ENCODE measurements at places on chromosomes 6 and 20. TPM values are rescaled to one million over a fixed set of nuclear protein-coding genes. Genes with fewer than 3 reads are reported as not detected.

DNA sequence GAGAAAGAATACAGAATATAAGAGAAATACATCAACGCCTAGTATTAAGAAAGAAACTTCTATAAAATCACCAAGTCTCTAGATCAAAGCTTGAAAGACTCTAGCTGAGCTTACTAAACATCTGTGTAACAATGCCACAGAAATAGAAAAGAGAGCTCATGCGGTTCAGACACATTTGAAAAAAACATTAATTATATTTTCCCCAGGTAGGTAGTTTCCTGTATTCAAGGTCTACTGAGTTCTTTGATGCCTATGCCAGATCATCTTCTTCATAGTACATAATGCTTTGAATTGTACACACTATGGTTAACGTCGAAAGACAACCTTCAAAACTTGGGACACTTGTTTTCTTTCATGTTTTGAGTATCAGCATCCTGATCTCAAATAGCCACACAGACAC, 11.3 kb downstream of the MOXD1 start:
- no peak for DNase-seq

GRCh38 chr6:33824461-33825154, 20.8 kb upstream of the MLN start:
- DNase-seq: peak; percentile 62

DNA sequence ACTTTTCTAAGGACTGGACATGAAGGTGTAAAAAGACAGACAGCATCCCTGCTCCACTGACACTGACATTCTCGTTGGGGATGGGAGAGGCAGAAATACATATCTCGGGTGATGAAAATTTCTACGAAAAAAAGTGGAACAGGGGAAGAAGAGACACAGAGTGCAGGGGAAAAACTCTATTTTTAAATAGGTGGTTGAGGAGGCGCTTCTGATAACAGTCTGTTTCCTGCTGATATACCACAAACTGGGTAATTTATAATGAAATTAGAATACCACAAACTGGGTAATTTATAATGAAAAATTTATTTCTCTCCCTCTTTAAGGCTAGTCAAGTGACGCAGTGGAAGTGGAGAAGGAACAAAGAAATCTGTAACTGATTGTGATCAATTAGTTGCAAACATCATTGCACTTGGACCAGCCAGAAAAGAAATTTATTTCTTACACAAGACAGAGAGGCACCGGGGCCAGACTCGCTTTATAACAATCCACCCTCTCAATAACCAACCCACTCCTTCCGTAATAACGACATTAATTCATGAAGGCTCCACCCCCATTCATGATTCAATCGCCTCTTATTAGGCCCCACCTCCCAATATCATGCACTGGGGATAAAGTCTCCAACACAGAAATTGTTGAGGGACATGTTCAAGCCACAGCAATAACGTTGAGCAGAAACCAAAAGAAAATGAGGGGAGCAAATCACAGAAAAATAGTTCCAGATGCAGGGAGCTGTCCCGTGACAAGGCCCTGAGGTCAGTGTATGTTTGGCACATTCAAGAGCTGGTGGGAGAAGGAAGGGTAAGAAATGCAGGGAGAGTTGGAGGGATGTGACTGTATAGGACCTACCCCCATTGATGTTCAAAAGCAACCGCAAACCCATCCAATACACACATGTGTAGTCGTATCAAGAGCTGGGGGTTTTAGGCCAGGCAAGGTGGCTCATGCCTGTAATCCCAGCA, 6.6 kb upstream of the SRSF6 start:
- no peak for DNase-seq

GRCh38 chr20:25529295-25529951, 55.9 kb downstream of the NINL start:
- DNase-seq: no peak

BPI gene
- total RNA-seq: not detected

Data from left colon (tissue), 2 donors.